ENCODE measurements at places on chromosomes 6 and 20.

GRCh38 chr6:131683479-131683878 lies 17.7 kb downstream of the OR2A4 start:
- no peak for DNase-seq

DNA sequence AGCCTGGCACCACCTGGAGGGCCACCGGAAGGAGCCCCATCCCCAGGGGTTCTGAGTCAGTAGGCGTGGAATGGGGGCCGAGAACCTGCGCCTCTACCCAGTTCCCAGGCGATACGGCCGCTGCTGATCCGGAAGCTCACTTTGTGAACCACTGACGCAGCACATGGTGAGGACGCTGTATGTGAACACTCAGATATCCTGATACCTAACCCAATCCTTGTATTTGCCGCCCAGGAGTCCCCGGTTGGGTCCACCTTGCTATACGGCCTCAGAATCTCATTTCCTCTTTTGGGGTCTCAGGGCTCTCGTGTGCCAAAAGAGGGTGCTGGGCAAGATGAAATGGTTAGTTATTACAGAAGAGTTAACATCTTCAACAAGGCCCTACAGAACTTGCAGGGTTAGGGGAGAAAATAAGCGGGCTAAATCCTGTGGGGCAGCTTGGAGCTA lies 604 bp upstream of the RAB5IF start:
- no peak for DNase-seq

GRCh38 chr6:132961122-132961521 lies 146.8 kb downstream of the RPS12 start:
- DNase-seq = peak; percentile 55

DNA sequence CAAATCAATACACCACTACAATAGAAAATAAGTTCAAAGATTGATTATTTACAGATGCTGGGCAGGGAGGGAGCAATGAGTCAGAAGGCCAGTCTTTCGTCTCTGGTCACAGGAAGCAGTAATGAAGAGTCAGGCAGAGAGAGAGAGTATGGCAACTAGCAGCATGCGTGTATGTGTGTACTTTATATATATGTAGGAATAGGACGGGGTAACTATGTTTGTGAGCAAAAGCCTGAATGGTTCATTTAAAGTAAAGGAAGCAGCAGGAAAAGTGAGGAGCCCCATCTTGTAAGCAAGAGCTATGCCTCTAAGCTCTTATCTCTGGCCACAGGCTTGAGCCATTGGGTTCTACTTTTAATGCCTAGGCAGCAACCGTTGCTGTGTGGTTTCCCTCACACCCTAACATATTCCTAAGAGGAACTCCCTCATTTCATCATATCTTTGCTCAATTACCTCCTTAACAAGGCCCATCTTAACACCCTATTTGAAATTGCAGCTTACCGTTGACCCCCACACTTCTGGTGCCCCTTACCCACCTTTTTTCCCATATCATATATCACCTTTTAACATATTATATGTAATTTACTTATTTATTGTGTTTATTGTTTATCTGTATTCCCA lies 66.6 kb downstream of the AFG1L start:
- peak; percentile 19 for DNase-seq

DNA sequence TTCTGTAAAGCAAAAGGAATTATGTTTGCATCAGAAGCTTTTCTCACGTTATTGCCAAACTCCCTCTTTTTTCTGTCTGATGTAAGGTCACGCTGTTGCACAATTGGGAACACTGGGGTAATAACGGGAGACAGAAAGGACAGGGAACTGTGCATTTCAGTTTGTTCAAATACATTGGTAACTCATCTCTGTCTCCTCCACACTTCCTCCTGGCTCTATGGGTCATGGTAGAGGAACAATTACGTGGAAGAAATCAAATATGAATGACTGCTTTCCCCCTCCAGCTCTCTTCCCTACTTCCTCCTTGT lies 132.2 kb upstream of the TNFAIP3 start:
- DNase-seq = peak; percentile 71

- DNase-seq = no peak
Measured at GRCh38 chr20:62943396-62943795, 5.4 kb downstream of the GID8 start.

DNA sequence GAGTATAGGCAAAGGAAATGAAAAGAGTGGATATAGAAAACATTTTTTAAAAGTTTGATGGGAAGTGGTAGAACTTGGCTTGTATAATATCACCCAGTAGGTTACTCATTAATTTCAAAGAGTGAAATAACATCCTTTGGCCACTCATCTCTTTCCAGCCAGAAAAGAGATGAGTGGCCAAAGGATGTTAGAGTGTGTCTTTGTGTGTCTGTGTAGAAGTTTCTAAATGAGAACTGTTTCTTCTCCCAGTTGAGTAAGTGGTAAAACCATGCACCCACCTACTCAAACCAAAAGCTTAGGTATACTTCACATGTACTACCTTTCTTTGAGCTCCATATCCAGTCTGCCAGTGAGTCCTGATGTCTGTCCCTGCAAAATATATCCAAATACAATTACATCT lies 47.7 kb upstream of the TMEM244 start:
- no peak for DNase-seq

- no peak for DNase-seq
Measured at GRCh38 chr6:88586371-88587149, 376.9 kb downstream of the RNGTT start.

- no peak for DNase-seq
Measured at GRCh38 chr20:52318651-52319050, 127.1 kb upstream of the ZFP64 start.

GRCh38 chr20:15278041-15278440 lies 940.6 kb upstream of the FLRT3 start:
- no peak for DNase-seq

DNA sequence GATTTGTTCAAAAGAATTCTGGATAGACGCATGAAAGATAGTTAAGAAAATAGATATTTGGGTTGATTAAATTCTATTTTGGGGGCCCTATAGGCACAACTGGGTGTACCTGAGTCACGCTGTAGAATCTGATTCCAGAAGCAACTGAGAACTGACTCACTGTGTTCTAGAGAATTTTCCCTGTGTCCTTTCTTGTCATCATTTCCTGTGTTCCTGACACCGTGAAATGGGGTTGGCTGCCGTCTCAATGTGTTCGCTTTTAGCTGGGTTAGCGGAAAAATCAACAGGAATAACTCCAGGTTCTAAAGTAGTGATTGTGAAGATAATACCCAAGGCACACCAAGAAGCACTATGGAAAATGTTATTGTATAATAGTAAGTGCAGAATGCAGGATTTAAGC lies 5.0 kb downstream of the GCNT2 start:
- peak; percentile 54 for DNase-seq

GRCh38 chr6:116450769-116451740 lies 10.1 kb upstream of the CALHM6 start:
- DNase-seq = no peak

DNA sequence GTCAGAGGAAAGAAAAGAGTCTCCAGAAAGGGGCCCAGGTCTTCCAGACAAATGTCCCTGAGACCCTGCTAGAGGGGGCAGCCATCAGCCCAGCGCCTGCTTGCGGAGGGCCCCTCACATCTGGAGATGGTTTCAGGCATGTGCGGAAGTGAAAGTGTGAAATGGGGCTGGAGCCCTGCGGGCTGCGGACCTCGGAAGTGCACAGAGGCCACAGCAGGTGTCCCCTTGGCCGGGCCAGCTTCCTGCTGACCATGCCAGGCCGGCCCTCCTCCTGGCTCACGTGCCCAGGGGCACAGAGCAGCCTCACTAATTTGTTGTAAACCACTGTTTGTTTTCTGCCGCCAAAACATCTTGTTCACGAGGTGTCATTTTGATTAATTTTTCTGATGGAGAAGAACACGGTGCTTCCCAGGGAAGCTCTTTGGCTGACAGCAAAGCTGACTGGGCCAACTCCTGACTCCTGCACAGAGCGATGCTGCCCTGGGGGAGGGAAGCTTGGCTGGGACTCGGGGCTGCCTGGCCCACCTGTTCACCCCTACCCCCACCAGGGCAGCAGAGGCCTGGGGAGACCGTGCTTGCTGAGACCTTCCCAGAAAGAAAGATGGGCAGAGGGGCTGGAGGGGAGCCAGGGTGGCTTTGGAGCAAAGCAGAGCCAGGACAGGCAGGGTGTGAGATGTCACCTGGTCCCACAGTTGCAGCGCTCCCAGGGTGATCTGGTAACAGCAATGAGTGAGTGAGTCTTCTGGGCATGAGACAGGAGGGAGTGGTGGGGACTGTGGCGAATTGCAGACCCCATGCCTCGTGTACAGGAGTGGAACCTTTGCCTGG lies 54.2 kb downstream of the BCAS4 start:
- DNase-seq = no peak

DNA sequence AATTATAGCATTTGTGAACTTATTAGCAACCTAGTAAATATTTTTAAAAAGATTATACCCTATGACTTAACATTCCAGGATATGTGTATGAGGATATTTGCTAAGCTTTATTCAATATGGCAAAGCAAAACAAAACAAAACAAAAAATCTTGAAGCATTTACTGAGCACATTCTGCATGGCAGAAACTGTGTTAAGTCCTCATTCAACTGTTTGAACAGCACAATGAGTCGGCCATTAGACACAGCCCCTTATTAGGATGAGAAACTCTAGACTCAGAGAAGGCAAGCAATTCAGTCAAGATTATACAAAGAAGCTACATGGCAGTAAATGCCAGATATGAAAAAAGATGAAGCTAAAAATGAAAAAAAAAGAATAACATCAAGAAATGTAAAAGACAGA lies 70.1 kb upstream of the IYD start:
- no peak for DNase-seq

DNA sequence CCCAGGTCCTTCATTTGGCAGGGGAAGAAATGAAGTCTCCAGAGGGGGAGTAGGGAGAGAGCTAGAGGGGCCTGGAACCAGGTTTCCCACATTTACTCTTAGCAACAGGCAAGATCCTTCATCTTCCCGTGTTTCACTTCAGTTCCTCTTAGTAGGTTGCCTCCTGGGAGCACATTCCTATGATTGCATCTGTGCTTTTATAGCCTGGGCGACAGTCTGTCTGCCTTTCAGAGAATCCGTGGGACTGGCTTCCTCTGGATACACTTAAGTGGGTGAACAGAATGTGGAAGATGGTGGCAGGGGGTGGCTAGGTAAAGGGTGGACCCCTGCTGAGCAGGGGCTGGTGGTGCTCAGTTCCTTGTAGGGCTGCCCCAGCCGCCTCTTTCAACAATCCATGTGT lies 33.4 kb downstream of the STK35 start:
- DNase-seq = no peak

DNA sequence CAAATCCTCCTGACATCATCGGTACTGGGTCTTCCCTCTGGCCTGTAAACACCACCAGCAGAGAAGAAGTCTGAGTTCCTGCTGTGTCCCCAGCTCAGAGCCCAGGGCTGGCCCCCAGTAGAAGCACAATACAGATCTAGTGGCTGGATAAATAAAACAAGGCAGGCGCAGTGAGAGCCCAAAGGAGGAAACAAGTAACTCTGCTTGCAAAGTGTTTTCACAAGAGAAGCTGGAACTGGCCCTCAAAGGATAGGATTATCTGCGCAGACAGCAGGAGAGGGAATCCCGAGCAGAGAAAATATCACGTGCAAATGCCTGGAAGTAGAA lies 205.1 kb downstream of the ZDHHC14 start:
- DNase-seq = no peak

DNA sequence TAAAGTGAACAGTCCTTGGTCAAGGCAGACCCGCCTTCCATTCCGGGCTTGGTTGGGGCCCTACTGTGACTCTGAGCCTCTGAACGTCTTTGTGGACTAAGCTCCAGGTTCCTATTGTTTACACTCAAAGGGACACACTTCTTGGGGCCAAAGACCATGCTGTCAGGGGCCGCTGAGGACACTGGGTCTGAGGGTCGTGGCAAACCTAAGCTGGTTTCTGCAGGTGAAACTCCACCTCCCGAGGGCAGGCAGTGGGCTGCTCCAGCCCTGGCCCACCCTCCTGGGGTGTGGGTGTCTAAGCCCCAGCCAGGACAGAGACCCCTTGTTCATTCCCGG lies 43.1 kb downstream of the DSTN start:
- no peak for DNase-seq

- peak; percentile 17 for DNase-seq
Measured at GRCh38 chr6:111727041-111727440, 121.4 kb upstream of the TRAF3IP2 start.

GRCh38 chr6:136085370-136086115 lies 164.6 kb downstream of the MTFR2 start:
- peak; percentile 77 for DNase-seq

- peak; percentile 60 for DNase-seq
Measured at GRCh38 chr6:31952140-31952805, 6.4 kb downstream of the CFB start.

GRCh38 chr6:113630738-113631535 lies 226.2 kb upstream of the MARCKS start:
- peak; percentile 82 for DNase-seq

- no peak for DNase-seq
Measured at GRCh38 chr20:21643417-21643816, 62.0 kb upstream of the PAX1 start.

GRCh38 chr20:50223039-50224005 lies 32.7 kb downstream of the CEBPB start:
- DNase-seq = no peak

DNA sequence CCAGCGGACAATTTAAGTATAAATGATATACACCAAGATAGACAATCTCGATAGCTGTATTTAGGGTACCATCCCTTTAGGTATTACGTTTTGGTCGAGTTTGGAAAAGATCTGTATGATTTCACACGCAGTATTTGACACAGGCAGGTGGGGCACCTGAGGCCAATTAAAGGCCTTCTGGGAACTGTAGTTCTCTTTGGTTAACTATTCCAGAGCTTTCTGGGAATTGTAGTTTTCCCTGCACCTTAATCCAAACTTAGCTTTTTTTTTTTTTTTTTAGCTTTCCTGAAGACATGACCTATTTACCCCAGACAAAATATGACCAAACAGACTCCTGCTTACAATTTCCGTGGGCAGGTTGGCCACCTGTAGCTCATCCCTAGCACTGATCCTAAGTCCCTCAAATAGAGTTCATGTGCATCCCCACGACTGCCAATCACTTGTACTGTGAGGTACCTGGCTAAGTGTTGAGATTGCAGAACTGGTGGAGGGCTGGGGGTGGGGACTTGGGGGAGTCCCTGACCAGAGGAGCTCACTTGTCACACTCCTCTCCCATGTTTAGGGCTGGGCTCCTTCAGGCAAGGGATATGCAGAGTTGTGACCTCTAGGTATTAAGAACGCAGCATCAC lies 999 bp upstream of the EHMT2 start:
- peak; percentile 36 for DNase-seq

DNA sequence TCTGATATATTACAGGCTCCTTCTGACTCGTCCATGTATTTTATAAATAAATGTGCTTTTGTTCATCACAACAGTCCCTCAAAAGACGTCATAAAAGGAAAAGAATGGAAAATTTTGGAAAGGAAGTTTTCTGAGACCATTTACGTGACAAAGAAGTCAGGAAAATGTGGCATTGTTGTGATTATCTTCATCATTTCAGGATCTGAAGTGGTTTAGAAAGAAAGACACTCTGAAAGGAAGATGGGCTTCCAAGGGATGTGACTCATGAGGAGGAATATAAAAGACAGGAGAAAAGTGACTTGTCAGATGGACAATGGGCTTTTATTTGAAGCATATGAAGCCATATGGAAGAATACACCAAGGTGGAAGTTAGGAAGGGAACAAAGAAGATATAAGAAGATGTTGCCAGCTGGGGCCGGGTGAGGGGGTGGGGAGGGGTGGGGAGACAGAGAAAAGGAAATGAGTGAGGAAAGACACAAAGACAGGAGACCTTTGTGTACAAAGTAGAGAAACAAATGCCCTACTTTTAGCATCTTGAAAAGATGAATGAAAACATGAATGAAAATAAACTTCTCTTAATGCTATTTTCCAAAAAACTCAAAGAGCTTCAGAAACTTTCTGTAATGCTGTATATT lies 190.3 kb upstream of the PREP start:
- no peak for DNase-seq
